ENCODE measurements at places on chromosomes 3 and 15.

GRCh38 chr3:126925411-126926171 lies 57.3 kb upstream of the PLXNA1 start:
- DNase-seq = no peak

DNA sequence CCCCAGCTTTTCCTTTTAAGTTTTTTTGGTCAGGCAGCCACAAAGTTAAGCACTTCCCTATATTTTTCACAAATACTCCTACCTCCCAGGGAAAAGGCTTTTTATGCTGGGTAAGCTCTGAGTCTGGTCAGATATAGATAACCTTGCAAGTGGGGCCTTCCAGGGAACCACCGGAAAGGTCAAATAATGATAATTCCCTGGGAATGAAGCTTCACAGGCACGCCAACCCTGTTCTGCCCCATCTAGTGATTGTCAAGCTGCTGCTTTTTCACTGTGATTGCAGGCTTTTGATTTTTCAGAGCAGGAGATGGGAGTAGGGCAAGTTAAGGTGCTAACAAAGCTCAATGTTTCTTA lies 121.0 kb downstream of the ZNF609 start:
- DNase-seq = no peak

DNA sequence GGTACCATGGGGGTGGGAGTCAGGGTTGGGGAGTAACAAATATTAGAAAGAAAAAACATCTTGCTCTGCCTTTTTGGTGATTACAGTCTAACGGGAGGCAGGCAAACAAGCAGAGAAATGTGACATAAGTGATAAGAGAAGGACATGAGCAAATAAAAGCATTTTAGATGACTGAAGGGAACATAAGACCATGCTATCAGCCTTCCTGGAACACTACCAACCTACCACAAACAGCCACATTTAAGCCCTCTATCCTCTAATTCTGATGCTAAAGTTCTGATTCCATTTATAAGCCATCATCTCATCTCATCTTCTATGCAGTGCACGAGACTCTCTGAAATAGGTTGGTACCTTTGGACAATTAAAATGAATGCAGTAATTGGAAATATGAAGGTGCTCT lies 243.4 kb upstream of the P2RY1 start:
- DNase-seq = no peak

DNA sequence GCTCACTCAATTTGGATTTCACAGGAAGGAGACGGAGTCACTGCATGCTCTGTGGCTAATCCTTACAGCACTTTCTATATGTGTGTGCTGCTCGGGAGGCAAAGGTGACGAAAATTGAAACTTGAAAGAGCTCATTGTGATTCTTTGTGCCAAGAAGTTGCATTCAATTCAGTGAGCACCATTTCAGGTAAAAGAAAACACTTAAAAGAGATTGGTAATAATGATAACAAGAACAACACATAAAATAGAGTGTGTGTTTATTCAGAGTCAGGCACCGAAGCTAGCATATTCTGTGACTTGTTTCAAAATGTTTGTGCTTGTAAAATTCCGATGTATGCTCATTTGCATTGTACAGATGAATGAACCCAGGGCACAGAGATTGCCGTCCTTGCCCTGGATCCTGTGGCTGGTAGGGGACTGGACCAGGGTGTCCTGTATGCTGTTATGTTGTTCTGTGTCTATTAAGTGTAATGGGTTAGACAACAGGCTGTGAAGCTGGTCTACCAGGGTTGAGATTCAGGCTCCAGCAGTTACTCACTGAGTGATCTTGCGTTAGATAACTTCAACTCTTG lies 193.3 kb upstream of the PROK2 start:
- no peak for DNase-seq

DNA sequence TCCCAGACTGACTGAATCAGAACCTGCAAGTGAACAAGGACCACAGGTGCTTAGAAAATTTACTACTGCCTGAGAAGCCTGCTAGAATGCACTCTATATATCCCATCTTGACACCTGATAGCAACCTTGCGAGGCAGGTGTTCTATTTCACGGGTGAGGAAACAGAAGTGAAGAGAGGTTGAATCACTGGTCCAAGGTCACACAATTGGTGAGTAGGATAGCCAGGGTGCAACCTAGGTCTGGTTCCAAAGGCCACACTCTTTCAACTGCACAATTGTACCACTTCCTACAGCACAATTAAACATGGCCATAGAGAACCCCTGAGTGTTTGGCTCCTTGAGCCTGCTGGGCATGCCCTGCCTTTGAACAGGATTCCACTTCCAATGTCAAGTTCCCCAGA lies 87.0 kb downstream of the RAB11A start:
- DNase-seq = no peak

DNA sequence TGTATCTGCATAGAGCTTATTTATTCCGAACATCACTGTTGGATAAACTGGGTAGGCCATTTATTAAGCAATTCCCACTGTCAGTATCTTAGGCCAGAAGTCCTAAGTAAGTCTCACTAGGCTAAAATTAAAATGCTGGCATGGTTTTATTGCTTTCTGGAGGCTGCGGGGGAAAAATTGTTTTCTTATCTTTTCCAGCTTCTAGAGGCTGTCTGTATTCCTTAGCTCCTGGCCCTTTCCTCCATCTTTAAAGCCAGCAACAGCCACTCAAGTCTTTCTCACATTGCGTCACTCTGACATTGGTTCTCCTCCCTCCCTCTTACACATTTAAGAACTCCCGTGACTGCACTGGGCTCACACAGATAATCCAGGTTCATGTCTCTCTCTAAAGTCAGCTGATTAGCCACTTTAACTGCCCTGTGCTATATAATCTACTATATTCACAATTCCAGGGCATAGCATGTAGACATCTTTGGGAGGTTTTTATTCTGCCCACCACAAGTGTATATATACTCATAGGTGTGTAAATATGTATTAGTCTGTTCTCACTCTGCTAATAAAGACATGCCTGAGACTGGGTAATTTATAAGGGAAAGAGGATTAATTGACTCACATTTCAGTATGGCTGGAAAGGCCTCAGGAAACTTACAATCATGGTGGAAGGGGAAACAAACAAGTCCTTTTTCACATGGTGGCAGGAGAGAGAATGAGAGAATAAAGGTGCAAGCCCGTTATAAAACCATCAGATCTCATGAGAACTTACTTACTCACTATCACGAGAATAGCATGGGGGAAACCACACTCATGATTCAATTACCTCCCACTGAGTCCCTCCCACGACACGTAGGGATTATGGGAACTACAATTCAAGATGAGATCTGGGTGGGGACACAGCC lies 113.5 kb upstream of the SLC7A14 start:
- no peak for DNase-seq

DNA sequence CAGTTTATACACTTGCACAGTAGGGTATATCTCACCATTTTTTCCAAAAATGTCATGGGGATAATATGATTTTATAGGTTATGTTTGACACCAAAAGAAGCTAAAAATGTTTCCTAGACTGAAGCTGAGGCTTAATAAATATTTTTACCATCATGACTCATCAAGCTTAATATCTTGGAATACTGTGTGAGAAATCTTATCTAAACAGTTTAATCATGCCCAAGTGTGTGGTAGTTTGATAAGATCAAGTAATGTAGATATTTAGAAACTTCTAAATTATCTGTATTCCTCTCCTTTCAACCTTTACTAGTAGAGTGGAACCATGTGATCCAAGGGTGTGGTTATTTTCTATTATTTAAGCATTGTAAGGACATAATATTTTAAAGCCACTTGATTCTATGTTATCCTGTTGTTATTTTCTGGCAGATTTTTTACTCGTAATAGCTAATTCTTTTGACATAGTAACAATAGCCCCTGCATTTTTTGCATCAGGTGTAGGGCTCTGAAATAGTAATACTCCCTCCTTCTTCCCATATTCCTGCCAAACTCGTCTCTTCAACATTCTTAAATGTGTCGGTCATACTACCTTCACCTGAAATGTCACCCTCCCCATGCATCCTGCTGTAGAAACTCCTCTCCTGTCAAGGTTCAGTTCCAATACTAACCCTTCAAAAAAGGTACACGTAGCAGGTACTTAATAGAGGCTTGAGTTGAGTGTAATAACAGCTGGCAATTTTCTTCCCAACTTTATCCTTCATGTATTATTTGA lies 729.6 kb downstream of the NLGN1 start:
- DNase-seq = no peak

DNA sequence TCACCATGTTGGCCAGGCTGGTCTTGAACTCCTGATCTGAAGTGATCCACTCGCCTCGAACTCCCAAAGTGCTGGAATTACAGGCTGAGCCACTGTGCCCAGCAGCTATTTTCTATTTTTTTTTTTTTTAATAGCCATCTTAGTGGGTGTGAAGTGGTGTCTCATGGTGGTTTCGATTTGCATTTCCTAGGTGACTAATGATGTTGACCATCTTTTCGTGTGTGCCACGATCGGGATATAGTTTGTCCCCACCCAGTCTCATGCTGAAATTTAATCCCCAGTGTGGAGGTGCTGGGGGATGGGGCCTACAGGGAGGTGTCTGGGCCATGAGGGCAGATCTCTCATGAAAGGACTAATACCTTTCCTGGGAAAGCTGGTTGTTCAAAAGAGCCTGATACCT lies 41.8 kb upstream of the MUC13 start:
- no peak for DNase-seq

GRCh38 chr3:72786668-72787067 lies 61.6 kb downstream of the SHQ1 start:
- no peak for DNase-seq

GRCh38 chr3:169923189-169923588 lies 11.8 kb downstream of the SAMD7 start:
- DNase-seq = no peak

DNA sequence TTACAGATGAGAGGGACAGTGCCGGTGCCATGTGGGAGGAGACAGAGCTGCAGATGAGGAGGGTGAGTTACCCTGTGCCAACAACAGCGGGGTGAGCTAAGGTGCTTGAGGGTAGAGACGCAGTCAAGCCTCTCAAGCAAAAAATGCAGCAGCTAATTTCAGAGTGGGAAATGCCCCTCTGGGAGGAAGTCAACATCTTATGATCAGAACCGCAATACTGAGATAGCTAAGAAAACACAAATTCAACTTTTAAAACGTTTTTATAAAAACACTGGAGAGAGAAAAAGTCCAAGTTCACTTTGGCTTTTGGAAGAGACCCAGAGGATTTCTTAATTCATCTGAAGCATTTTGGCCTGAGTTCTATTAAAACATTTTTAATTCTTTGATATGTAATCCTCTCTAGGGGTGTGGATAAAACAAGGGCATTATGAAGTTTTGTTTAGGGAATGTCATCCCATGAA lies 319.2 kb downstream of the SLC9A9 start:
- DNase-seq = peak; percentile 62

DNA sequence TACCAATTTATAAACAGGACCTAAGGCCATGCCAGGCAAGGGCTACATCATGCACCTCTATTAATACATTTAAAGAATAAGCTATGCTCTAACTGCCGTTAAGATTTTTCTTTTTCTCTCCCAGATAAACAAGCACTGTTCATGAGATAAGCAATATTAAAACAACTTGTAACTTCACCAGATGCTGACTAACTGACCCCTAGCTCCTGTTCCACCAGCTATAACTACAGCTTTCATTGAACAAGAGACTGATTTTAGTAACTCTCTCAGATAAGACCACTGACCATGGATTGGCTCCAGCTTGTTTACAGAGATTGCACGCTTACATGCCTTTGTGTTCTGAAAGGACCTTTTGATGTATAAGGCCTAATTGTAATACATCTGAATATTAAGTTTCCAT lies 540.7 kb upstream of the NECTIN3 start:
- DNase-seq = no peak

DNA sequence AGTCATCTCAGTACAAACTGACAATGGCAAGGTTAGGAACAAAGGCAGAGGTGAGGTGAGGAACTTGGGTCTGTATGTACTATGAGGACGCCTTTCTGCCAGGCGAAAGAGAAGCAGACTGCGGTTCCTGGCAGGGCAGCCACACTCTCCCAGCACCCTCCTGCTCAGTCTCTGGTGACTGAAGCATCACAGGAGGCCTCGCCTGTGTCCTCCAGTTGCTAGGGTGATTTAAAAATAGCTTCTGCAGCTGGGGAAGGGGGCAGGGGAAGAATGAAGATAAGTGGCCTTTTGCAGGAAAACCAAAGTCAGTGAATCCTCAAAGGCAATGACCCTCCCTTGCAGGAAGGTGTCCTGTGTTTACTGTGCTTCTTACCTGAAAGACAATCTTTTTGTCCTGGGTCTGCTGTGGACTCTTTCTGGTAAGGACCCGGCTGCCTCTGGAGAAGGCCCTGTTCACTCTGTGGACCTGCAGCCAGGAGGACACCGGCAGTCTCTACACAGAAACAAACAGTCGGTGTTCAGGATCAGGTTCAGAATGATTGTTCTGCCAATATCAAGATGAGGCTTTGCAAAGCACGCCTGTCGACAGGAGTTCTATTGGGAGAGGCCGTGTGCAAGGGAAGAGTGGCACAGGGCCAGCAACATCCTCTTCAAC lies 65.7 kb upstream of the DGKG start:
- no peak for DNase-seq

DNA sequence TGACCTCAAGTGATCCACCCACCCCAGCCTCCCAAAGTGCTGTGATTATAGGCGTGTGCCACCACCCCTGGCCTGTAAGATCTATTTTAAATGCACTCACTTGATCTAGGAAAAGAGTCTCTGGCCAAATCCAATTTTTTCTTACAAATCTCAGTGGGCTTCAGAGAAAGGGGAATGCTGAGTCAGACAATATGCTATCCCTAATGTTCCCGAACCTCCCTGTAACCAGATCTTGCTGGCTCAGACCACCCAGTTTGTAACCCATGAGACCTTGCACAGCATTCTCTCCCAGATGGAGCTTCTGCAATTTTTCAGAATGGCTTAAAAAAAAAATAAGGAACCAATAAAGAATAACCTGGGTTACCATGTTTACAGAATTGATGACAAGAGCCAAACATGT lies 205.8 kb downstream of the RYR3 start:
- DNase-seq = no peak

DNA sequence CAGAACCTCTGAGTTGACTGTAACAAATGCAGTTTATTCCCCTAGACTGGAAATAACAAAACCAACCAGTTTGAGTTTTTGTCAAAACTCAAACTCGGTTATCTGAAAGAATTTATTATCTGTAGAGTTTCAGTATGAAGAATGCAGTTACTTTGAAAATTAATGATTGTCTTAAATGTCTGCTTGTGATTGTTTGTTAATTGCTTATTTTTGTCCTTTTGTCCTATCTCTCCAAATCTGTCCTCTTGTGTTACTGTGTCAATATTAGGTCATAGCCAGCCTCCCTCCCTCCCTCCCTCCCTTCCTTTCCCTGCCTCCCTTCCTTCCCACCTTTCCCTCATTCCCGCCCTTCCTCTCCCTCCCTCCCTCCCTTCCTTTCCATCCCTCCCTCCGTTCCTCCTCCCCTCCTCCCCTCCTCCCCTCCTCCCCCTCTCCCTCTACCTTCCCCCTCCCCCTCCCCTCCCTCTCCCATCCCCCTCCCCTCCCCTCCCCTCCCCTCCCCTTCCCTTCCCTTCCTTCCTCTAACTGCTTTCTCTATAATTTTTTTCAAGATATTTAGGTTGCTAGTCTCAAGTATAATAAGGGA lies 153.5 kb downstream of the FNDC3B start:
- DNase-seq = no peak

All from KG1 (cell line).